CD4-positive, CD25-positive, alpha-beta regulatory T cell (primary cell): ENCODE measurements at places on chromosomes 1 and 21. TPM values are rescaled to one million over a fixed set of nuclear protein-coding genes. Genes with fewer than 3 reads are reported as not detected.

- DNase-seq, result peak; percentile 55
Measured at GRCh38 chr1:183585038-183585437, 5.2 kb downstream of the NCF2 start.

DNA sequence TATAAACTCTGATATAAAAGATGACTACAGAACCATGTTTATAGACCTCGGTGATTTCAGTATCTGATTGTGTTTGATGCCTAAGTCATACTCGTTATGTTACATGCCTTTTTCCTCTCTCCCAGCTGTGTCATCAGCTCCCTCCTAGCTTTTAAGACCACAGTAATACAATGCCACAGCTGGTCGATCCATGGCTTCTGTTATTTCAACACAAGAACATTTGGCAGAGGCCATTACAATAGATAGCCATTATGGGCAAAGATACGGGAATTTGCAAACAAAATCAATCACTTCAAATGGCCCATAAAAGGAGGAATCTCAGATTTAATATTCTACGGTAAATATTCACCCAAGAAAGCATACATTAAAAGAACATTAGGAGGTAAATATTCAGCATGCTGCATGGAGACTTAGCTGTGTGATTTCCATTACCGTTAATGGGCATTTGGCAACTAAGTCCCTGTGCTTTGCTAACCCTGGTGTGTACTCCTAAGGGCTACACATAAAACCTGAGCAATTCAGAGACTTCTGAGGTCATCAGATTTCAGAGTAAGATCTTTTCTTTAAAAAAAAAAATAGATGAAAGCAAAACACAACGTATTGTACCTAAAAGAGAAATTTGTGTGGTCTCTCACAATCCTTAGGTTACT is 153.4 kb downstream of the PIGK start:
- DNase-seq, result no peak

DNA sequence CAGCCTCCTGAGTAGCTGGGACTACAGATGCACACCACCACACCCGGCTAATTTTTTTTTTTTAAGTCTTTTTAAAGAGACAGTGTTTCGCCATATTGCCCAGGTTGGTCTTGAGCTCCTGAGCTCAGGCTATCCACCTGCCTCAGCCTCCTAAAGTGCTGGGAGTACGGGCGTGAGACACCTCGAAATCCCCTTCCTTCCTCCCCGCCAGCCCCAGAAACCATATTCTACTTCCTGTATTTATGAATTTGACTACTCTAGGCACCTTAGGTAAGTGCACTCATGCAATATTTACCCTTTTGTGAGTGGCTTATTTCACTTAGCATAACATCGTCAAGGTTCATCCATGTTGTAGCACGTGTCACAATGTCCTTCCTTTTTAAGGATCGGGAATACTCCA is 6.9 kb upstream of the LRP8 start:
- no peak for DNase-seq

DNA sequence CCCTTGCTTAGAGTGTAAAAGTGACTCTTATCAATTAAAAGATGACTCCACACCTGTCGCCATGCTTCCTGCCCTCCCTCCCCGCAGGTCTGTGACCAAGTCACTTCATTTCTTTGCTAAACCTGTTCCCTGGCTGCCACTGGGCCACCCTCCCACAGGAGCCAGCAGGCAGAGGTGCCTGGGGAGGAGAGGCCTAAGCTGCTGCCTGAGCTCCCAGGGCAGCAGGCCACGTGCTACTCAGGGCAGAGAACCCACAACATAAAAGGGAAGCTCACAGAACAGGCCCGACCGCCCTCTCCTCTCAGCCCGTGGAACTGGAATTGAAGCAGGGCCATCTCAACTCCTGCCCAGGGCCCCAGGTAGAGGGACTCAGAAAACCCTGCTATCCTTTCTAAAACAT is 4.9 kb downstream of the C1orf198 start:
- DNase-seq, result no peak

DNA sequence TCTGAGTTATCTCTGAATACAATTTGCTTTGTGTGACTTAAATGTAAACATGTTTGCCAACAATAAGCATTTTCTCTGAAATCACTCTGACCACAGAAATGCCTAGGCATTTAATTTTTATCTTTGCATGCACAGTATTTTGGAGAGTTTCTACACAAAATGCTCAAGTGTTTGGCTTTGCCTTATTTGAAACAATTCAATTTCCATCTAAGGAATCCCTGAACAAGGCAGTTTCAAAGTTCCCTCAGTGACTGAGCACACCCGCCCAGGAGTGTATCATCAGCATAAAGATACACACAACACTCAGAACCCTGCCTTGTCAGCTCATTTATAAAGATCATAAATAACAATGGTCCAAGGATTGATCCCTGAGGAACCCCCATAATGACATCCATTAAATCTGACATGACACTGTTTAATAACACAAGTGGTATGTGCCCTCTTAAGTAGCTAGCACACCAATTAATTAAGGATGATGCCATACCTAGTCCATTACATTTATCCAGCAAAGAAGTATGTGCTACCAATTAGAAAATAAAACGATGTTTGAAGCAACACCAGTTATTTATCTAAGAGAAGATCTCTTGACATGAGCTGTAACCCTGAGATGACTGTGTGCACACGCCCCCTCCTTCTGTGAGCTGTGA is 585.8 kb downstream of the ADGRL2 start:
- DNase-seq, result no peak

- no peak for DNase-seq
Measured at GRCh38 chr1:167065471-167065870, 24.7 kb downstream of the GPA33 start.

DNA sequence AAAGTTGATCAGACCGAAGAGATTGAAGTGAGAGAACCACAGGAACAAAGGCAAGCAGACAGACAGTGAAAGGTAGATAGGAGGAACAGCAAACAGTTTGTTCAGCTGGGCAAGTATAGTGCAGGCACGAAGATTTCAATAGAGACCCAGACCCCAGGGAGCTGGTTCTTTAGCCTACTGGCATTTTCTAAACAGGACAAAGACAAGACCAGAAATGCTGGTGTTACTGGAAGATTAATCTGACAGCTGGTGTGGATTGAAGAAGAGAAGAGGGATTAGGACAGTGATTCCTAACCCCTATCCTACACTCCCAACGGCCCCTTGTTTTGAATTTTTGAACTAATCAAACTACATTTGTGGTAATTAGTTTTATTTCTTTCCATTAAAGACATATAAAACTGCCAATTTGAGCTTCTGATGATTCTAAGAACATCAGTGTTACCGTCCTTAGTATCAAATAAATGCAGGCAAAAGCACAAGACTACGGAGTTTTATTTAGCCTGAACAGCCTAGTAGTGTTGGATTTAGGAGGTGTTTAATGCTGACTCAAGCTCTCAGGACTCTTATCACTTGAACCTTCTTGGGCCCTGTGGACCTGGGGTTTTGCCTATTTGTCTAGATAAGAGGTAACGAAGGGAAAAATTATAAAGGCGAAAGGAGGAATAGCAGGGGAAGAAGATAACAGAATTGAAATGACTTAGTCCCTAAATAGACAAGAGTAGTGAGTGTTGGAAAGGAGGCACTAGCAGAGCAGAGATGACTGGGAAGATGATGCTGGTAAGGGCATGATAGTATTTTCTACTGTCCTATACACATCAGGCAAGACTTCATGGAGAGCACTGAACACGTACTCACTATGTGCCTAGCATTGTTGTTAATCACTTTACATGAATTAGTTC is 2.0 kb downstream of the NPL start:
- DNase-seq, result no peak

The ARHGEF16 gene
- polyA plus RNA-seq, result not detected

The AHCTF1 gene
- polyA plus RNA-seq, result 11.2 TPM

The COL6A1 gene
- 0.10 TPM for polyA plus RNA-seq

The APOBEC4 gene
- not detected for polyA plus RNA-seq

The IFI44L gene
- 3.6 TPM for polyA plus RNA-seq
